ENCODE measurements at places on chromosomes 5 and 9. TPM values are rescaled to one million over a fixed set of nuclear protein-coding genes. Genes with fewer than 3 reads are reported as not detected.

The SEMA5A gene
- 28.6 TPM for total RNA-seq

The CCNJL gene
- 10.2 TPM for total RNA-seq

The LHX2 gene
- not detected for total RNA-seq

The SCGB3A2 gene
- total RNA-seq: not detected

The COL27A1 gene
- 9.8 TPM for total RNA-seq

The LAMC3 gene
- total RNA-seq: 0.22 TPM

The TAF11L5 gene
- not detected for total RNA-seq

The NMUR2 gene
- 0.14 TPM for total RNA-seq

The ARID3C gene
- not detected for total RNA-seq
